ENCODE measurements at places on chromosomes 1 and 21.

- no peak for DNase-seq
Measured at GRCh38 chr1:182235604-182235951, 156.0 kb downstream of the GLUL start.

DNA sequence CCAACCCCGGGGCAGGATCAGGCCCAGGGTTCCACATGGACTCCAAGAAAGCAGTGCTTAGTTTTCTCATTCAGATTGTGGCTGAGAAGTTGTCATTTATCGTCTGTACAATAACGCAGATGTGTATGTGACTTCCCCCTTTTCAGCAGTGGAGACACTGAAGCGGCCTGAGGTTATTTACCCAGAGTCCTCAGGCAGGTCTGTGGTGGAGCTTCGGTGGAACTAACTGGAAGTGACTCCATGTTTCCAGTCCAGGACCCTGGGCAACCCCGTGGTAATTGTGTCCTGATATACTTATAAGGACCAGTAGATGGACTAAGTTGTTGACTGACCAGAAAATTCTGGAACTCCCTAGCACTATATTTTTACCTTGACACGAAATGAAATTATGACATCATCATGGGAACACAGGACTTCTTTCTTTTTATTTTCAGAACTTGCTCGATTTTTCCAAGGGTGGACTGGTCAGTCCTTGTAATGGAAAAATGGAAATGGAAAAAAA is 1.0 kb upstream of the IER5 start:
- no peak for DNase-seq

DNA sequence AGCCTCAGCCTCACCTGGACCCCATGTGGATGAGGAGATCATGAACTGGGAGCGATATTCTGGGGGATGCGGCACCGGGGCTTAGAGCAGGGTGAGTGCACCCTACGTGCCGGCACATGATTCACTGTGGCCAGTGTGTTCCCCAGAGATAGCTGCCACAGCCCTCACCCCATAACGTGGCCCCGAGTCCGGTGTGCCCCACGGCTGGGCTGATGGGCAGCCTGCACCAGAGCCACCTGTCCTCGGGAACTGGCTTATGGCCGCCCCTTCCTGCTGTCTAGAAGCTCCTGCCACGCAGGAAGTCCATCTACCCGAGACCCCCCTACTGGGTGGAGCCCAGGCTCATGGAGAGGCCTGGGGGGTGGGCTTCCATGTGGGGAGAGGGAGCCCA is 39.1 kb upstream of the SLC19A1 start:
- DNase-seq = no peak

GRCh38 chr1:237227476-237227875 is 185.5 kb downstream of the RYR2 start:
- DNase-seq = no peak

GRCh38 chr1:198849093-198849492 is 210.3 kb downstream of the PTPRC start:
- no peak for DNase-seq

- no peak for DNase-seq
Measured at GRCh38 chr1:96363826-96364225, 357.8 kb upstream of the PTBP2 start.

DNA sequence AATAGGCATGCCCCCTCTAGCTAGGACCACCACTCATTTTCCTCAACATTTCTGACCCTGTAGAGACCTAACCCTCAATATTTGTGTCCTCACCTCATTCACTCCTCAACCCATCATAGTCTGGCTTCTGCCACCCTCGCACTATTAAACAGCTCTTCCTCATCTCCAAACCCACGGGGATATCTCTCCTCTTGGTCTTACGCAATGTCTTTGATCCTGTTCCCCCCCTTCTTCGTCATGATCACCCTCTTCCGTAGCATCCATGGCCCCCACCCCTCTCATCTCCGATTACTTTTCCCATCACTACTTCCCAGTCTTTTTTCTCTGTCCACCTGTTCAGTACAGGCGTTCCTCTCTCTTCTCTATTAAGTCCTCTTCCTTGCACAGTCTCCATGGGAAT is 51.7 kb upstream of the SPOCD1 start:
- DNase-seq = no peak

DNA sequence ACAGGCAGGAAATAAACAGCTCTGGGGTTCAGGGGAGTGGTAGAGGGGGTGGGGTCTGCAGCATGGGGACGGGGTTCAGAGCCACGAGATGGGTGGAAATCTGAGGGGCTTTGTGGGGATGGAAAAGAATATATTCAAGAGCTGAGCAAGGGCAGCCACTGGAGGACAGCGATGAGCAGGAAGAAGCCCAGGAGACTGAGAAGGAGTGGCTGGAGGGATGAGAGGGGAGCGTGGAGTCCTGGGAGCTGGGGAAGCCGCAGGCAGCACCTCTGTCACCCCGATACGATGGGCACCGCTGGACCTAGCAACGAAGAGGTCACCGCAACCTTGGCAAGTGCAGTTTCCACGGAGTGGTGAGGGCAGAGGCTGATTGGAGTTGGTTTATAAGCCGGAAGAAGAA is 10.0 kb upstream of the KCNAB2 start:
- no peak for DNase-seq

- no peak for DNase-seq
Measured at GRCh38 chr1:110511436-110511835, 7.5 kb downstream of the KCNA10 start.

GRCh38 chr1:154328318-154329151 is 3.2 kb downstream of the ATP8B2 start:
- peak; percentile 25 for DNase-seq

- DNase-seq = peak; percentile 10
Measured at GRCh38 chr1:107990606-107991005, 25.6 kb upstream of the VAV3 start.
